ENCODE measurements at places on chromosomes 12 and 14.

- DNase-seq = no peak
These were observed 21.8 kb downstream of the PLEKHG3 start for GRCh38 chr14:64725879-64726584.

DNA sequence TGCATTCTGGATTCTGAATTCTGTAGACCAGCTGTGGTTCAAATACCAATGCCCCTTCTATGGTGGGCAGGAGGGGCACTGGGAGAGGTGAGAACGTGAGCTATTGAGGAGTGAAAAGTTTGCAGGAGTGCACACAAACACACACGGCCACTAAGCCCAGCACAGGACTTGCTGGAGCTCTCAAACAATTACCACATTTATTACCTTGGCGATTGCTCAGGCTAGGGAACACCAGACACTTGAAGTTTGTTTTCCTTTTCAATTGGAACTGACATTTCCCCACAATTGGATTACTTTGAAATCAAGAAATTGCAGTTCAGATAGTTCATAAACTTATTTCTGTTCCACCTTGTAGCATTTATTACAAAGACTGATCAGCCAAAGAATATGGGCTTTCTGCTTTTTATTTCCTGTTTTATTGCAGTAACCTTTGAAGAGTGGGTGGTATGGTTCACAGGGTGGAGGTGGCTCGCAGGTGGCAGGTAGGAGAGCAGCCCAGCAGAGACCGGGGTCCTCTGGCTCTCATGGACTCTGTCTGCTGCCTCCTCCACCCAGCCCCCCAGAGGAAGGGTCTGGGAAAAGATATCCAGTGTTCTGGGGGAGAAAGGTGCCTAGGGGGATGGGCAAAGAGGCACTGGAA is 429.8 kb upstream of the CCDC196 start:
- no peak for DNase-seq

- DNase-seq = no peak
These were observed 89.3 kb upstream of the MED13L start for GRCh38 chr12:116366824-116367223.

DNA sequence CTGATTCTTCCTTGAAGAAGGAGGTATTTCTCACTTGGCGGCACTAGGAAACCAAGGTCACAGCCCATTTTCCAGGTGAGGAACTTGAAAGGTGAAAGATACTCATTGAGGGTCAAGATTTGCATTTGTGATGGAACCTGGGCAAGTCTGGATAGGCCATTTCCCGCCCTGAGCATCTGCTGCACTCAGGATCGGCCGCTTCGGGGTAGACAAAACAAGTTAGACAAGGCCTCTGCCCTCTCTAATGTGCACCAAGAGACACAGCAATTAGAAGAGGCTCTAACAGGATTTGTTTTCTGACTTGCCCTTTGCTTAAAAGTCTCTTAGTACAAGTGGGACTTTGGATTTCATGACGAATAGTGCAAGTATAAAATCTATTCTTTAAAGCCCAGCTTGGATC is 167.2 kb downstream of the KTN1 start:
- DNase-seq = no peak

DNA sequence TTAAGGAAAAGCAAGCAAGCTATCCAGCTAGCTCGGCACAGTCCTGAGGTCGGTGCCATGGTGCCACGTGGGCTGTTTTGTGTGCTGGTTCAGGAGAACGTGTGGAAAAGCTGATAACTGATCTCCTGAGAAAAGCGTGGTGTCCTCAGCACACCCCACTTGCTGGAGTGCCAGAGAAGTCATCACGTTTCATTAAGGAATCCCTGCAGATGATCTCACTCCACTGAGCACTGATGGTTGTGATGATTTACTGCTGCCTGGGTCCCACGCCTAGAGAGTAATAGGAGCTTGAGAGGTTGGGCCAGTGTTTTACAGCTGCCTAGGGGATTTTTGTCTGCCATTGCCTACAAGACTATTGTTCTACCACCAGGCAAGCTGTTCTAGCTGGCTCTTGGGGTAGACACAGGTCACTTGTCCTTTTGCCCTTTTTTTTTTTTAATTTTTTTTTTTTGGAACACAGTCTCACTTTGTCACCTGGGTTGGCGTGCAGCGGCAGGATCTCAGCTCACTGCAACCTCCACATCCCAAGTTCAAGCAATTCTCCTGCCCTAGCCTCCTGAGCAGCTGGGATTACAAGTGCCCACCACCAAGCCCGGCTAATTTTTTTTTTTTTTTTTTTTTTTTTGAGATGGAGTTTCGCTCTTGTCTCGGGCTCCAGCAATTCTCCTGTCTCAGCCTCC is 42.3 kb upstream of the EVL start:
- no peak for DNase-seq

- no peak for DNase-seq
These were observed 292.3 kb downstream of the FLRT2 start for GRCh38 chr14:85822236-85822635.

GRCh38 chr12:120835657-120836056 is 68.5 kb downstream of the SPPL3 start:
- DNase-seq = no peak

- no peak for DNase-seq
These were observed 33.5 kb upstream of the EVL start for GRCh38 chr14:100031506-100032281.
